ENCODE measurements at places on chromosomes 7 and 10.
A peak's percentile ranks its signal among the peaks of the same experiment; 100 is the strongest.

- DNase-seq, result no peak
Observed at GRCh38 chr10:122379041-122379440, 4.5 kb downstream of the PLEKHA1 start.

DNA sequence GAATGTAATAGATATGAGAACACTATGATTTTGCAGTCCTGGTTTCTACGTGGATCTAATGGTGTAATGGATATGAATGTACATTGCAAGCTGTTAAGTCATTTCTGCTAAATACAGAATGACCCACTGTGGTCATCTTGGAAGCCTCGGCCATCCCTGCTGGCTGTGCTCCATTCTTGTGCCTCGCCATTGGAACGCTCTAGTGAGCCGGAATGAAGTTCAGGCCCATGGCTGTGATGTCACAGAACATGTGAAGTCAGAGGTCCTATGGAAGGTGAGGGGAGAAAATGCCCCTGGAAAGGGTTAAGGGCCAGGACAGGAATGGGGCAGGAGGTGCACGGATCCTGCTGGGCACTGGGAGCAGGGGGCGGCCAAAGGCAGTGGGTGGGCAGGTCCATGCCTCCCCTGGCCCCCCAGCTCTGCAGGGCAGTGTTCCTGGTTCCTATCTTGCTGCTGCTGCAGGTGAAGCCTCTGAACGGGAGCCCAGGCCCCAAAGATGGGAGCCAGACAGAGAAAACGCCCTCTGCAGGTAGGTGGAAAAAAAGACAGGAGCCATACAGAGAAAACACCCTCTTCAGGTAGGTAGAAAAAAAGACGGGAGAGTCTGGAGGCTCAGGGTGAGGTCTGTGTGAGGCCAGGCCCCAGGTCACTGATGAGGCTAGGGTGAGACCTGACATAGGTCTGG, at the start of gene LLCFC1:
LLCFC1 (plus strand) TSS at position 259 of the 685 bp plus-strand sequence; CDS start at position 397, 138 bp downstream.
- no peak for DNase-seq

GRCh38 chr7:99599836-99600235, 1.8 kb downstream of the TMEM225B start:
- no peak for DNase-seq

DNA sequence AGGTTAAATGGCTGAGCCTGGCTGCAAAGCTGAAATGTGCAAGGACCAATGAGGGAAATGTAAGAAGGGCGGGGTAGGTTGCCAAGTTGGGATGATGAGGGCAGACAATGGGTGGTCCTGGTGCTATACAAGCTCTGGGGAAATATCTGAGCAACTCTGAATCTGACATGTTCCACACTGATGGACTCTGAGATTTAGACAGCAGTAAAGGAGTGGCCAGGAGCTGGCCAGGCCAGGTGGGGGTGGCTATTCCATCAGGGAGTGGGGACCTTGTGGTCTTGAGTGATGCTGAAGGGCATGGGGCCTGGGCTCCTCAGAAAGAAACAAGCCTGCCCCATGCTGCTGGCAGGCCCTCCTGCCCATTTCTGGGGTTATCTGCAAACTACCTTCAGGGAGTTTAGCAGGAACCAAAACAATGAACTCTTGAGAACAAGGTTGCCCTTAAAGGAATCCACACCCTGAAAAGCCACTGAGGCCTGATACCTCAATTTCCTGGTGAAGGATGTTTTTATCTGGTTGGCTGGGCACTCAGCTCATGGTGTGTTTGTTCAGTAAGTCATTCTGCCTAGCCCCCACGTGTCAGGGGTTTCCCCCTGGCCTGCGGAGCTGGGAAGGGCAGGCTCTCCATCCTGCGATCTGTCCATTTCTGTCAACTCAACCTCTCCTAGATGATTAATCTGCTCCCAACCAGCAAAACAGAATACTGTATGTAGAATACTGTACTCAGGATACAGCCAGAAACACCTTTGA, 143.3 kb upstream of the TNS3 start:
- no peak for DNase-seq

DNA sequence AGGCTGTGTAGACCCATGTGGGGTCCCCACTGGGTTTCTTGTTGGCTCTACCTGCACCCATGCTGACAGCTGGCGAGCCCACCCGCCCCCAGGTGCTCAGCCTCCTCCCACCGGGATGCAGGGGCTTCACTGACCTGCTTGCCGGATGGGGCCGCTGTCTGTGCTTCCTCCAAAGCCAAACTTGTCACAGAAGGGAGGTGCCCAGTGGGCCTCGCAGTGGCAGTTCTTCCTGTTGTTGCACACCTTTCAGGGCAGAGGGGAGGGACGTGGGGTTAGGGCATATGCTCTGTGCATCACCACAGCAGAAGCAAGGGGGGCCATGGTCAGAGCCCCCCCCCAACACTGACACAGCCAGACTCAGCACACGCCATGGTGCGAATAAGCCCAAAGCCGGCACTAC, 146.5 kb downstream of the FANK1 start:
- no peak for DNase-seq

DNA sequence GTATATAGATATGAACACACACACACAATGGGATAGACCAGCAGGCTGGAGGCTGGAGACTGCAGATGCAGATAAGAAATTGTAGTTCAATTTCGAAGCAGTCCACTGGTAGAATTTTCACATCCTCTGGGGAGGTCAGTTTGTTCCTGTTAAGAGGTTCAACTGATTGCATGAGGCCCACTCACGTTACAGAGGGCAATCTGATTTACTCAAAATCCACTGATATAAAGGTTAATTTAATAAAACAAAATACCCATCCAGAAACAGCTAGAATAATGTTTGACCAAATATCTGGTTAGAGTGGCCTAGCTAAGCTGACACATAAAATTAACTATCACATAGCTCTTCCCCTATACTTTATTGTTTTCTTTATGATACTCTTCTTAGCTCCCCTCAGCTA, 162.9 kb upstream of the SMIM30 start:
- DNase-seq, result no peak

DNA sequence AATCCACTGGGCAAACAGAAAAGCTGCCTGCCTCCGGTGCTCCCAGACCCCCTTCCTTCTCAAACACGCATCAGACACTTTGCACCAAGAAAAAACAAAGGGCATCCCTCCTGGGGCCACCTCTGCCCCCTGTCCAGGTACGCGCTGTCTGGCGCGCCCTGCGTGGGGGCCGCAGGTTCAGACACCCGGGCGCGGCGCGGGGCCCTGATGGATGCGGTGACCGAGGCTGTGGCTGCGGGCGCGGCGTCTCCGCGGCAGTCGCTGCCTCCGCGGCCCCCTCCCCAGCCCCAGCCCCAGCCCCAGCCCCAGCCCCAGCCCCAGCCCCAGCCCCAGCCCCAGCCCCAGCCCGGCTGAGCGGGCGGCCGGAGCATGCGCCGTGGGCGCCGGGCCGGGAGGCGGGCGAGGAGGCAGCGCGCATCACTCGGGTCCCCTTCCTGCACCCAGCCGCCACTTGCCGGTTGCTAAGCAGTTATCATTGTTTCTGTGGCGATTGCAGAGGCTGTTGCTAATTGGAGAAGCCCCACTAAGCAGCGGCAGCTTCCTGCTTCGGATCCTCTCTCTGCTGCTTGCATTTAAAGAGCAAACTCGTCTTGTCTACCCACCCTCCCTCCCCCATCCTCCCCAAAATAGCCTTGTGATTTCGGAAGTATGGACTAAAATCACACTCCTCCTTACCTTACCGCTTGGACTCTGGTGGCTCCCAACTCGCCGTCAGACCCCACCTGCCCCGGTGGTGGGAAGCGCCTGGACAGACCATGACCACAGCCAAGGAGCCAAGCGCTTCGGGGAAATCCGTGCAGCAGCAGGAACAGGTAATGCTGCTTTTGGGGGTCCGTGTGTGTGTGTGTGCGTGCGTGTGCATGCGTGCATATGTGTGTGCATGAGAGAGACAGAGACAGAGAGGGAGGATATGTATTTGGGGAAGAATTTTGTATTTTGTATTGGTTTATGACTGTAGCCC, 252.8 kb downstream of the DPP6 start:
- no peak for DNase-seq

GRCh38 chr7:134750083-134751062, 29.1 kb upstream of the CALD1 start:
- DNase-seq, result no peak

GRCh38 chr7:130349911-130350782, 5.5 kb downstream of the CPA5 start:
- DNase-seq, result no peak

GRCh38 chr7:12207046-12207445, 4.0 kb upstream of the TMEM106B start:
- DNase-seq, result no peak

- DNase-seq, result no peak
Observed at GRCh38 chr10:62895063-62895462, 78.9 kb upstream of the EGR2 start.

GRCh38 chr10:50582766-50583762, 40.7 kb downstream of the SGMS1 start:
- no peak for DNase-seq

GRCh38 chr7:36406156-36406555, 16.5 kb downstream of the ANLN start:
- no peak for DNase-seq

- DNase-seq, result no peak
Observed at GRCh38 chr10:72322030-72322279, 32.8 kb downstream of the DNAJB12 start.

- no peak for DNase-seq
Observed at GRCh38 chr7:28998105-28998504, 40.0 kb upstream of the TRIL start.

- peak; percentile 64 for DNase-seq
Observed at GRCh38 chr7:22193450-22193983, 163.4 kb downstream of the RAPGEF5 start.

DNA sequence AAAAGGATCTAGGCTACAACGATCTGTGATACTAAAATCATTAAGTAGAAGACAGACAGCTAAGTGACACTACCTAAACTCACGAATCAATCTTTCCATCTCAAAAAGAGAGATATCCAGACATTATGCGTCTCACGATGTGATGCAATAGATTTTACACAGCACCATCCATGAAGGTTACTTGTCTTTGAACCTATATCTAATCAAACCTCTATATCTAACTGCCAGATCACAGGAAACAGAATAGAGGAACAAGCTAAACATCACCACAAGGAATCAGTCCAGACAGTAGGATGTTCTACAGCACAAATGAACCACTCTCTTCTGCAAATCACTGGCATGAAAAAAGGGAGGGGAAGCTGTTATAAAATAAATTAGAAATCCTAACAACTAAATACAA, 4.1 kb downstream of the RAPGEF5 start:
- DNase-seq, result no peak

DNA sequence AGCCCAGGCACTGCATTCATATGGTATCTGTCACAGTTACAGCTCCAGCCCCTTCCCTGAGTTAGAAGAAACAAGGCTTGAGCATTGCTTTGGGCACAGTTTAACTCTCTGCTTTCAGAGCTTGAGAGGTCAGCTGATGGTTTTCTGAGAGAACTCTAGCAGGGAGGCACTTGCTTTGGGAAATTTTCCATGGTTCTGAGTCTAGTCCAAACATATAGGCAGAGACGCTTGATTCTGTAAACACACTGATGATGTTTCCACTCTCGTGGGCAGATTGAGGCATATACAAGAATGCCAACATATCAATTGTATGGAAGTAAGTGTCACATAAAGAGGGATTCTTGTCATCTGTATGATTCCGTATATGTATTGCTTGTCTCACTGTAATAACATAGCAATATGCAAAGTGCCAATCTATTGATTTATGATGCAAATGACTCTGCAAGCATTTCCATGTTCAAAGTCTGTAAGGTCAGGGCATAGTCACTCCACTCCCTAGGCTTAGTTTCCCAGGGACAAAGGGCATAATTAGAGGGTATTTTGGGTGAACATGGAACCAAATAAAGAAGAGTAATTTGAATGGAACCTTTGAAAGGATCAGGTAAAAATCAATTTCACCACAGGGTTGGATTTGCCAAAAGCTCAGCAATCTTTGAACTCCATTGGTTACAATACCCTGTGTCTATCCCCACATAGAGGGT, 239.0 kb downstream of the INHBA start:
- no peak for DNase-seq

DNA sequence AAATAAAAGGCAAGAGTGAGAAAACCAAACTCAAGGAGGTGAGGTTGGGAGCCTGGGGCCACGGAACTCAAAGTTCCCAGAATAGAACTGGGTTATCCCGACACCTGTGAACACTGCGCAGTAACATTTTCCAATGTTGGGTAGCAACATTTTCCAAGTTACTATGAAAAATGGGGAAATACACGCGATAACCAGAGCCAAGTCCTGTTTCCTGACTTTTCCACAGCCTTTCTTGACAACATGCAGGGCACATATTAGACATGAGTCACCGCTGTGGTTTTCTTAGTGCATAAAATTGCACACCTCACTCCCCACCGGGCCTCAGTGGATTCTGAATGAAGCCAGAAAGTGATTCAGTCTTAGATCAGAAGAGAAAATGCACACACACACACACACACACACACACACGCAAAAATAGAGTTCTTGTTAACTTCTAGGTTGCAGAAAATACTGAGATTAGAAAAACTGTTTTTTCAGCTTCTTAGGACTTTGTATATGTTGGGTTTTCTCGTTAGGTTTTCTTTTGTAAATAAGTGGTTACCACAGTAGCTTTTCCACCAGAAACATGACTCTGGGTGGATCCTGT, 70.0 kb downstream of the CAMK1D start:
- peak; percentile 83 for DNase-seq

DNA sequence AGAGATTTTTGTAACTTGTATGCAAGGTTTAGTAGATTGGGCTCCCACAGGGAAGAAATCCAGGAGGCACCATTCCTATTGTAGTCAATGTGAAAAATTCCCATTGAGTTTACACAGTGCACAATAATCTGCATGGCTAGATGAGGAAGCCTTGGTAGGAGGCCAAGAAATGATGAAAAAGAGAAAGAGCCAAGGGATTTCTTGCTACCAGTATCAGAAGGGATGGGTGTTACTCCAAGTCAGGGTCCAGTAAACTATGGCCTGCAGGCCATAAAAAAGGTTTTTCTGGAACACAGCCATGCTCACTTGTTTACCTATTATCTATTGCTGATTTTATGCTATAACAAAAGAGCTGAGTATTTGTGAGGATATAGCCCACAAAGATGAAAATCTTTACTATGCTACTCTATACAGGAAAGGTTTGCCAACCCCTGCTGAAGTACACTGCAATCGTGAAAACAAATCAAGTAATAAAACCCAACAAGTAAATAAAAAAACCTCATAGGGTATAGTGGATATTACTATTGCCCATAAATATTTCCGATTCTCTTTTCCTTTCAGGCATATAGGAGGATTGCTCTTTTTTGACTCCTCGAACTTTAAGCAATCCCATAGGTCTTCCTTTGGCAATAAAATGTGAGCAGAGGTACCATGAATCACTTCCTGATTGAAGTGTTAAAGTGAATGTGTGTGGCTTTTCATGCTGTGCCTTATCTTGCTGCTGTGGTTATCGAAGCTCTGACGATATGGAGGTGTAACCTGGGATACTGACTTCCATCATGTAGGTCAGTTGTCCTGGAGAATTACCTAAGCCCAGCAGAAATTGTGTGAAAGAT, 256.3 kb upstream of the MAGI2 start:
- DNase-seq, result no peak

GRCh38 chr7:14071045-14071444, 81.6 kb upstream of the ETV1 start:
- DNase-seq, result no peak

- DNase-seq, result no peak
Observed at GRCh38 chr7:133513608-133514007, 260.7 kb downstream of the EXOC4 start.

Measured in right hindlimb (tissue), 1 donor.